ENCODE measurements at places on chromosomes 6 and 20.
A peak's percentile ranks its signal among the peaks of the same experiment; 100 is the strongest.

GRCh38 chr6:133040803-133041419 is 200.2 kb upstream of the EYA4 start:
- DNase-seq, result no peak

- no peak for DNase-seq
These were observed 56.6 kb downstream of the ARID1B start for GRCh38 chr6:156833755-156834154.

- DNase-seq, result no peak
These were observed 34.7 kb downstream of the SUN5 start for GRCh38 chr20:32969356-32970114.

DNA sequence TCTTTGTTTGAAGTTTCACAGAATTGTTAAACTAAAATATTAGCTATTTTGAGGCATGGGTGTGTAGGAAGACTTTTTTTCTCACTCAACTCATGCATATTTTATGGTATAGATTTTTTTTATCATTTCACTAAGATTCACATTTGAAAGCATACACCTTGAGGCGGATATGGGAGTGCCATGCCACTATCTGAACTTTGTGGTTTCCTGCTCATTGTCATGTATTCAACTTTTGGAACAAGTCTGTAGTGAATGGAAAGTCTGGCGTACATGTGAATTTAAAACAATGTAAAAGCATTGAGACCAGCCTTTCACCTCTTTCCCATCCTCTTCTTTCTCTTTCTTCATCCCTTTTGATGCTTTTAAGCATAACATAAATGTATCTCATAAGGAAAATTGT is 147.9 kb downstream of the TPBG start:
- no peak for DNase-seq

DNA sequence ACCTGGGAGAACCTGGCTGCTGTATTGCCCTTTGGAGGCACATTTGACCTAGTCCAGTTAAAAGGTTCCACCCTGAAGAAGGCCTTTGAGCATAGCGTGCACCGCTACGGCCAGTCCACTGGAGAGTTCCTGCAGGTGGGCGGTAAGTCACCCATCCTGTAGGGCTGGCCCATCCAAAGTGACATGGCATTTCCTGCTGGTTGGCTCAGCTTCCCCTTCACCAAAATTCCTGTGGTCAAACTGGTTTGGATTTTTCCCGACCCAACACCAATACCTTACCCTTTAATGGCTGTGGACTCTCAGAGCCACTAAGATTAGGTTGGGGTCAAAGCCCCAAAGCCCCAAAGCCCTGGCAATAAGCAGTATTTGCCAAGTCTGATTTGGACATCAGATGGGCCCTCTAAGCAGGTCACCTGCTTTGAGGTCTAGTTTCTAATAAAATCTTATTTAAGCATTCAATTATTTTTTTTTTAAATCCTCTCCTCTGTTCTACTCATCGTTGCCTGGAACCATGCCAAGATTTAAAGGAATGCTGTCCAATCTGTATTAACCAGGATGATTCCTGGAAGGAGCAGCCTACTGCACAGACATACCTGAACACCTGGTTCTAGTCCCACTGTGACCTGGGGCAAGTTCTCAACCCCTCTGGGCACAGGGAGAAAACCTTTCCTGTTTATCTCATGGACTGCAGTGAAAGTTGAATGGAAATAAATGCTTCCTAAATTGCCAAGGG is 40.8 kb downstream of the NT5E start:
- no peak for DNase-seq

GRCh38 chr6:7489376-7489775 is 52.1 kb upstream of the DSP start:
- no peak for DNase-seq

GRCh38 chr6:3193102-3193849 is 34.2 kb downstream of the TUBB2B start:
- no peak for DNase-seq

DNA sequence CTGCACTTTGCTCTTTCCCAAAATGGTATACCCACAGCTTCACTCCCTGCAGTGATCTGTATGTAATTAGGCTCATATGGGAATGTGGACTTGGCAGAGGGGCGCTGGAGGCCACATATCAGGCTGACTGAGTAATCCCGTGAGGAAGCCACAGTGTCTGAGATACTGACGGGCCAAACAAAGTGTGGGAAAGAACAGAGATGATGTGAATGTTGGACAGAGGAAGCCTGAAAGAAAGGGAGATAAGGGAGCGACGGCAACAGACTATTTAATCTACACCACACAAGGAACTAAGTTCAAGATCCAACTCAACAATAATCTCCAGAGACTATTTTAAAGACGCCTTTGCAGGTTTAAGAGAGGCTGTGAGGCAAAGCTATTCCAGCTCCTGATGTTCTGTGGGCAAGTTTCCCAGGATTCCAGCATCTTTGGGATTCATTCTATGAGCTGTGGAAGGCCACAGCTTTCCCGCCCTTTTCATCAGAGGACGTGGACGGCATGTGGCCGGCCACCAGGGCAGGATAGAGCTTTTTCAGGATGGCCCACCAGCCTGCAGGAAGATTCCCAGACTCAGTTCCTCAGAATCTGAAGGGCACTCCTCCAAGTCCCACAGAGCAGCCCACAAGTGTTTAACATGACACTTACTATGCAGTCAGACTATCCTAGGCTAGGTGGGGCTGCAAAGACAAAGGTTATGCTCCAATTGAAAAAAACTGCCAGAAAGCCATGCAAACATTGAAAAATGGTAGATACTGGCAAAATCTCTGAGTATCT is 237.5 kb downstream of the ATXN1 start:
- no peak for DNase-seq

GRCh38 chr20:16589623-16590022 is 16.4 kb upstream of the KIF16B start:
- DNase-seq, result no peak

- peak; percentile 89 for DNase-seq
These were observed at the start of gene ZSCAN23 for GRCh38 chr6:28443112-28443773. TSS of gene ZSCAN23 (minus strand) at chr6:28443491. CDS start at chr6:28436266, 7,225 bp downstream.

- DNase-seq, result no peak
These were observed 13.4 kb downstream of the SRC start for GRCh38 chr20:37359331-37359730.

DNA sequence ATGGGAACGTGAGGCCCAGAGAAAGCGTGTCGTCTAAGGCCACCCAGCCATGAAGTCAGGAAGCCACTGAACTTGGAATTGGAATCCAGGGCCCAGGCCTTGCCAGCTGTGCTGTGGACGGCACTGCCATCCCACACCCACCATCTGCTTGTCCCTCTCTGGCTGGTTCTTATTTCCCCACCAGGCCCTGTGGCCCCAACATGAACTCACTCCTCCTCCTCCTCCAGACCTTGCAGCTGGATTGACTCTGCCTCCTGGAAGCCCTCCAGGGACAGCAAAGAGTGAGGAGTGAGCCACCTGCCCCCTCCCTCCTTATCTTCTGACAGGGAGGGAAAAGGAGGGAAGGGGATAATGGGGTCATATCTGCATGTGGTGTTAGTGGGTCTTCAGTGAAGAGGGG is 16.0 kb upstream of the IP6K3 start:
- DNase-seq, result no peak

DNA sequence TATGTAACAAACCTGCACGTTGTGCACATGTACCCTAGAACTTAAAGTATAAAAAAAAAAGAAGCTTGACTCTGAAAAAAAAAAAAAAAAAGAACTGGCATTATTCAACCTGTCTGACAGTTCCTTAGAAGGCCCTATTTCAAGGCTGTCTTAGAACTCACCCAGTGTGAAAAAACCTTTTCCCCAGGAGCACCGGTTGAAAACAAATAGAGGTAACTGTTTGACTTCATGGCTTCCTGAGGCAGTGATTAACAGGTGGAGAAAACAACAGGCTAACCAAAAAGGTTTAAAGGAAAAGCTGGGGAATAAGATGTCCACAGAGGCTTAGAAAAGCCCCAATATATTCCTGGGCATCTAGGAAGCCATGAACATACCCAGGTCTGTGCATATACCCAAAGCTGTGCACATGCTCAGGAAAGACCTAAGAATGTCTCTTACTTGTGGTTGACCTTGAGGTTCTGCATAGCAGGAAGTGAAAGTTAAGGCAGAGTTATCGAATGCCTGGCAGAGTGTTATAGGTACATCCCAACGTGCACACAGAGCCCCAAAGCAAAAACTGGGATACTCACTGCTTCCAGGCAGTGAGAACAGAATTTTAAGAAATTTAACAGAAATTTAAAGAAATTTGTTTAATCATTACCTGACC is 7.0 kb downstream of the UQCC1 start:
- DNase-seq, result peak; percentile 63

GRCh38 chr20:24779131-24779530 is 169.9 kb upstream of the CST7 start:
- DNase-seq, result no peak

- no peak for DNase-seq
These were observed 178.8 kb upstream of the HDDC2 start for GRCh38 chr6:125480571-125480970.

- no peak for DNase-seq
These were observed 26.8 kb downstream of the REV3L start for GRCh38 chr6:111456208-111456607.

DNA sequence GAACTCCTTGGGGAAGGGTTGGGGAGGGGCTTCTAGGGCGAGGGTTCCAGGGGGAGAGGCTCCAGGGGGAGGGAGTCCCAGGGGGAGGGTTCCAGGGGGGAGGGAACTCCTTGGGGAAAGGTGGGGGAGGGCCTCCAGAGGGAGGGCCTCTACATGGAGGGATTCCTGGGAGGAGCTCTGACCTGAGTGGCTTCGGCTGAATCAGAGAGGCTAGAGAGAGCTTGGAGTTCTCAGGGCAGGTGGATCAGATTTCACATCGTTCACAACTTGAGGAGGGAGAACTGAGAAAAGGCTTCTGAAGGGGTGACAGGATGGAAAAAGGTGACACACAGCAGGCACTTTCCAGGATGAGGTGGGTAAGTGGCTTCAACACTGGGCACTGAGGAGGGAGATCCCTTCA is 49.1 kb downstream of the DAAM2 start:
- no peak for DNase-seq

DNA sequence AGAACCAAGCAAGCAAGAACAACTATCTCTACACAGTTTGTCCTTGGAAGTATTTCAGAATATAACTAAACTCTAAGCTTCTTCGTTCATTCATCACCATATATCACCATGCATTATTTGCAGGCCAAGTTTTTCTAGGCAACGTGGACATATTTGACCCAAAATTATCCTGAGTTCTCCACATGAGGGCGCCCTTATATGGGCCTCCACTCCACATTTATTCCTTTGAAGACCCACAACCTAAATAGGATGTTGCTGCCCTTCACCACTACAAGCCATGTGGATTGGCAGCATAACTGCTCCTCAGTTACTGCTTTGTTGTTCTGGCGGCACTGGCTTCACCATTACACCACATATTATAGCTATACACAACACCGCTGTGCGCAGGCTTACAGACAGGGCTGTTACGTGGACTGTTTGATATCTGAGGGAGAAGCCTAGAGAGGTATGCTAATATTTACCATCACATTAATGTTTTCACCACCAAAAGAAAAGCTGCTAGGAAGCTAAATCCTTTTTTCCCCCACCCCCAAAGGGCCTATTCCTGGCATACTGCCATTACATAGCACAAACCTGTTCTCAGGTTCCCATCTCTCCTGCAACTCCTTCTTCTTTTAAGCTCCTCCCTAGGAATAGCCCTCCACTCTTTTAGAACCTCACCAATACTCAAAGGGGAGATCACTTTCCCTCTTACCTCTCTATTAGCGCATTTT is 411.7 kb downstream of the C6orf118 start:
- DNase-seq, result no peak

GRCh38 chr6:35085359-35086281 is 55.5 kb downstream of the TCP11 start:
- no peak for DNase-seq

- DNase-seq, result no peak
These were observed 16.1 kb downstream of the COL9A3 start for GRCh38 chr20:62832951-62833391.

DNA sequence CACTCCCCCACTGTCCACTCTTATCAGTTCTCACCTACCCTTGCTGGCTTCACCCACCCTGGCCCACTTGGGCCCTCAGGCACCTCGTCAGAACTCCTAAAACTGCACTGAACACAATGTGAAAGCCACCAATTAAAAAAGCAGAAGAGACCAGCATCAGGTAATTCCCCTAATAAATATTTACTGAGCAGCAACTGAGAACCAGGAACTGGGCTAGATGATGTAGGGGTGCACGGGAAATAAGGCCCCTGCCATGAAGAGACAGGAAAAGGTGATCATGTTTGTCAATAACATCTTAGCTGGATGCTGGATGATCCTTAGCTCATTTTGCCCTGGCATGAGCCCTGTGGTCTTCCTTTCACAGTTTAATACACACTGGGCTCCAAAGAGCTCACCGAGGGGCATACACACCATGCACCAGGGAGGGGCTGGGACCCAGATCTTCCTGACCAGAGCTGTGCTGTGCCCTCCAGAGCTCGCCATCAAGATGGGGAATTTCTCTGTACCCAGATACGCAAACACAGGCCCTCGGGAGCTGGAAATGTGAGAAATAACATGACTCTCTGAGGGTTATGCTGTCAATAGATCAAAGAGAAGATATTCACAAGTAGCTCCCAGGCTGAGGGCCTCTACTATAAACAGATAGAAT is 113.6 kb upstream of the SLC22A16 start:
- peak; percentile 28 for DNase-seq

GRCh38 chr20:1817577-1818211 is 77.5 kb upstream of the SIRPA start:
- DNase-seq, result no peak

- no peak for DNase-seq
These were observed 12.2 kb downstream of the DLL1 start for GRCh38 chr6:170278743-170279094.

- DNase-seq, result no peak
These were observed 141.4 kb downstream of the SCML4 start for GRCh38 chr6:107682721-107683120.

DNA sequence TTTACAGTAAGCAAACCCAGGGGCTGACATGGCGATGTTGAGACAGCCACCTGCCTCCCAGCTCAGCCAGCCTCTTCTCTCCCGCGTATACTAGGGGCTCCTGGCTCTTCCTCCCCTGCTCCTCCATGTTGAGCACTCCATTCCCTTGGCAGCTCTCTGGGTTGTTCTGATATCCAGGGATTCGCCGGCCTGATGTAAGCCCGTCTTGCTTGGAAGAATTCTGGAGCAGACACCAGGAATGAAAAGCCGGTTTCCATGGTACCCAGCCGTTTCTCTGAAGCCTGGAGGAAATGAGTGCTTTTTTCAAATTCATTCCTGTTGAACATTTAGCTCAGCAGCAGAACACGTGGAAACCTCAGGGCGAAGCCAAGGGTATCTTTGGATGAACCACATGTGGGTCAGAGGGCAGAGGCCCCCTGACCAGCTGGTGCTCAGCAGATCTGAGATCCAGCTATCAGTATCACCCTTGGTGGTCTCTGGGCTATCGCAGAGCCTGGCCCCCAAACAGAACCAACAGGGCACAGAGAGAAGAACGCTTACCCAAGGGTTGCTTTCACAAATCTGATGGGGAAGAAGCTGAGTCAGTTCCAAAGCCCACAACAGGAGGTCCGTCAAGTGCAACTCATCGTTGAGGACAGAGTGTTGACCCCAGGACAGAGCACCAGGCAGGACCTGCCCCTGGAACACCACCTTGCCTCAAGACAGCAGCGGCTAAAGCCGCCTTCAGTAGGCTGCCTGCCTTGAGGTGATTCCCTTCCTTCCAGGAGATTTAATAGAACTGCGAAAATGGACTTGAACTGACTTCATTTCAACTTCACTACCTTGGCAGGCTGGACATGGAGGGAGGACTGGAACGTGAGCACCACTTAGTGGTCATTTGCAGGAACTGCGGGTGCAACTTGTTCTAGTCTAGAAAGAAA is 96.1 kb upstream of the RIN2 start:
- DNase-seq, result peak; percentile 58

- no peak for DNase-seq
These were observed 6.4 kb upstream of the PSMG4 start for GRCh38 chr6:3252369-3252768.

Data from activated CD4-positive, alpha-beta T cell treated with anti-CD3 and anti-CD28 coated beads, Interleukin-10, Interleukin-2, amounts not matched to agents 100 ng/mL and 50 ng/mL, durations not matched to agents 16 hours and 8 hours (primary cell).